Cortex of kidney (tissue), 1 donor: ENCODE measurements at places on chromosomes 7 and 10.

GRCh38 chr7:2941216-2941859 lies 97.2 kb upstream of the GNA12 start:
- no peak for DNase-seq

DNA sequence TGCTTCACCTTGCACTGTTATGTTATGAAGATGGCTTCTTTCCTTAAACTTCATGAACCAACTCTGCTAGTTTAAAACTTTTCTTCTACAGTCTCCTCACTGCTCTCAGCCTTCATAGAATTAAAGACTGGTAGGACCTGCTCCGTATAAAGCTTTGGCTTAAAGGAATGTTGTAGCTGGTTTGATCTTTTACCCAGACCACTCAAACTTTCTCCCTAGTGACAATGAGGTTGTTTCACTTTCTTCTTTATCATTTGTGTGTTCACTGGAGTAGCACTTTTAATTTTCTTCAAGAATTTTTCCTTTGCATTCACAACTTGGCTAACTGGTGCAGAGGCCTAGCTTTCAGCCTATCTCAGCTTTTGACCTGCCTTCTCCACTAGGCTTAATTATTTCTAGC lies 316.4 kb upstream of the RNF32 start:
- DNase-seq: no peak

DNA sequence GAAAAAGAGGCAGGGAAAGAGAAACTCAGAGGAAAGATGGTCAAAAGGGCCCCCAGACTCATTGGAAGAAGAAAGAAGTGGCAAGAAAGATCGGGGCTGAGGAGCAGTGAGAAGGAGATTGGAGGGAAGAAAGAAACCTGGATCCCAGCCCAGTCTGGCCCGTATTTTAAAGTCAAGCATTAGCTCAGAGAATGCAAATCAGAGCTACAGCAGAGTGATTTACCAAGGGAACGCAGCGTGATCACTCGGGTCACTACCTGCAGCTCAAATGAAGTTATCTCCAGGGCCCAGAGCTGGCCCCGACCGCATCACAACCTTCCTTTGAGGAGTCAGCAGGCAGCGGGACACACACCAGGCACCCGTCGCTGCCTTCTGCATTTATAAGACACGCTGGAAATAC lies 72.8 kb downstream of the CARD11 start:
- no peak for DNase-seq

DNA sequence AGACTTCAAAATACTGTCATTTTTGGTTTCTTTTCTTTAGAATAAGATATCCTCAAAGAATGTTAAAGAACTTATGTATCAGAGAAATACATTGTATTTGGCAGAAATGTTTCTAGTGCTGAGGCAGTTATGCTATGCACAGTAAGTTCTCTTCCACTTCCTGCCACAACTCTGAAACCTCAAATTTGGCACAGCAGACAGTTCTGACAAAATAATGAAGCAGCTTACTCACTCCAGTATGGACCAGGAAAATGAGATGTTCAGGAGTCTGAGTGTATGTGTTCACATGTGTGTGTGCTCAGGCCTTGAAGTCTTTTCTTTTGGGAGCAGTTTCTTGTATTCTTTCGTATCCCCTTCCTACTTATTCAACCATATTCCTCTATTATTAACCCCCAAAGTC lies 197.0 kb upstream of the AGK start:
- no peak for DNase-seq

DNA sequence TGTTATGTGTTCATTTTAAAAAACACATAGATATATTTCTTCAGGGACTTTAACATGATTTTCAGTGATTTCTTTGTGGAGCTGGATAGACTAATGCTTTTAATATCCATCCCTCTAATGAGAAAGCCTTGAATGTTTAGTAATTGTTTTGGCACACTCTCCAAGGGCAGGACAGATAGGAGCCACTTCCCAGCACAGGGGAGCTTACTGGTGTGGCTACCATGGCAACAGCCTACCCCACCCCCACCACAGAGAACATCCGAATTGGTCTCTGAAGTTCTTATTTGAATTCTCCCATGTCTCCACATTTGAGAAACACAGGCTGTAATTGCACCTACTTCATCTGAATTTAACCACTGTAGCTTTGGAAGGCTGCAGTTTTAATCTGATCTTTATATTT lies 87.7 kb downstream of the PRKG1 start:
- no peak for DNase-seq

GRCh38 chr7:78702770-78703169 lies 750.7 kb downstream of the MAGI2 start:
- no peak for DNase-seq

GRCh38 chr10:78947226-78947625 lies 121.5 kb upstream of the ZMIZ1 start:
- no peak for DNase-seq

GRCh38 chr10:52742731-52743130 lies 29.9 kb downstream of the MBL2 start:
- no peak for DNase-seq

DNA sequence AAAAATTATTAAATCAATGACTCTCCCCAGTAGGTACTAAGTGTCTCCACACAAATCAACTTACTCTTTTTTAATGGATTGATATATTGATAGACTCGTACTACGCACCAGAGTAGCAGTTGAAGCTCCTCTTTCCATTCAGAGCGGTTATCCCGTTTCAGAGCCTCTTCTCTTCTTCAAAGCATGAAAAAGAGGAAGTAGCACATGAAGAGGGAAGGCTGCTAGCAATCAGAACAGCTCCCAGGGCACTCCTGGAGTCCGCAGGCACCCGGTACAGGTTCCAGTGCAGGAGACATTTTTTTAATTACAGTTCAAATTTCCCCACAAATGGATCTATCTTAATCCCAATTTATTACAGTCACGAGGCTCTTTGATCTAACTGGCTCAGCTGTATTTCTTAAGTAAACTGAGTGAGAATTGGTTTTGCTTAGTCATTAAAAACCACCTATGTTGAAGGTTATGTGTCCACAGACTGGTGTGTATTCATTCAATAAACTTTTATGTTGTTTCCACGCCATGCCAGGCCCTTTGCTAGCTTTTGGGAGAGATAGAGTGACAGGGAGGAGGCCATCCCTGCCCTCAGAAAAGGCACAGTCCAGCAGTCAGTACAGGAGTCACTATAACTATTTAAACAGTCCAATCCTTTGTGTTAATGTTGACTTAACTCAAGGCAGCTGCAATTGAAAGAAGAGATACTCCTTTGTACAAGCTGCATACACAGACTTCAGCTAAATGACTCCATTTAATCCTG lies 32.1 kb upstream of the CALN1 start:
- no peak for DNase-seq

GRCh38 chr7:80790877-80791276 lies 128.0 kb downstream of the SEMA3C start:
- DNase-seq: no peak

- DNase-seq: no peak
These were observed 67.8 kb downstream of the PTEN start for GRCh38 chr10:87930934-87931835.
